A549 treated with DMSO at 1 μM for 4 hours (cell line): ENCODE measurements at places on chromosomes 11 and 22. TPM values are rescaled to one million over a fixed set of nuclear protein-coding genes. Genes with fewer than 3 reads are reported as not detected.

Gene IGLL1
- total RNA-seq: not detected in 5 replicates

Gene LGALS12
- total RNA-seq: not detected in 5 replicates

Gene DENND5A
- total RNA-seq: 40.9 to 66.4 TPM (median 49.3 TPM) in 5 replicates

Gene CLMP
- total RNA-seq: 21.8 to 39.5 TPM (median 32.9 TPM) in 5 replicates

Gene GTSE1
- total RNA-seq: 23.7 to 36.6 TPM (median 35.3 TPM) in 5 replicates
